ENCODE measurements at places on chromosomes 3 and 15. TPM values are rescaled to one million over a fixed set of nuclear protein-coding genes. Genes with fewer than 3 reads are reported as not detected.

DNA sequence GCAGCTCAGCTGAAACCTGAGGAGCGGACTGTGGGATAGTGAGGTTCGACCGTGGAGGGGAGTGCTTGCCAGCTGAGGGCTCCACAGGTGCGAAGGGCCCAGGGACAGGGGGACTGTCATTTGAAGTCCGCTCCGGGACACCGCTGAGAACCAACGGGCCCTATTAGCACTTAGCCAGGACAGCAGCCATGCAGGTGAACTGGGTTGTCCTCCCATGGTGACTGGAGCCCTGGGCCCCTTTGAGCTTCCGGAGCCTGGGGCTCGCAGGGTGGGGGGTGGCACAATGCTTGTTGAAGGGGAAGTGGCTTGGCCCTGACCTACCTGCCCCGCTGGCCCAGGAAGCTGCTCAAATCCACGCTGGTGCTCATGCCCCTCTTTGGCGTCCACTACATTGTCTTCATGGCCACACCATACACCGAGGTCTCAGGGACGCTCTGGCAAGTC is 24.7 kb downstream of the PTH1R start:
- no peak for DNase-seq

CFAP92 gene
- total RNA-seq = 0.52 TPM

CACNA2D3 gene
- 10.2 TPM for total RNA-seq

GRCh38 chr3:27544372-27544865 is 60.2 kb upstream of the SLC4A7 start:
- no peak for DNase-seq

ZIC4 gene
- total RNA-seq = not detected

CASR gene
- not detected for total RNA-seq

GRCh38 chr3:134319931-134320330 is 54.3 kb downstream of the AMOTL2 start:
- DNase-seq = no peak

- DNase-seq = no peak
Observed at GRCh38 chr3:24748520-24748919, 253.9 kb upstream of the THRB start.

GRCh38 chr3:98504539-98504938 is 7.1 kb downstream of the OR5K2 start:
- no peak for DNase-seq

DNA sequence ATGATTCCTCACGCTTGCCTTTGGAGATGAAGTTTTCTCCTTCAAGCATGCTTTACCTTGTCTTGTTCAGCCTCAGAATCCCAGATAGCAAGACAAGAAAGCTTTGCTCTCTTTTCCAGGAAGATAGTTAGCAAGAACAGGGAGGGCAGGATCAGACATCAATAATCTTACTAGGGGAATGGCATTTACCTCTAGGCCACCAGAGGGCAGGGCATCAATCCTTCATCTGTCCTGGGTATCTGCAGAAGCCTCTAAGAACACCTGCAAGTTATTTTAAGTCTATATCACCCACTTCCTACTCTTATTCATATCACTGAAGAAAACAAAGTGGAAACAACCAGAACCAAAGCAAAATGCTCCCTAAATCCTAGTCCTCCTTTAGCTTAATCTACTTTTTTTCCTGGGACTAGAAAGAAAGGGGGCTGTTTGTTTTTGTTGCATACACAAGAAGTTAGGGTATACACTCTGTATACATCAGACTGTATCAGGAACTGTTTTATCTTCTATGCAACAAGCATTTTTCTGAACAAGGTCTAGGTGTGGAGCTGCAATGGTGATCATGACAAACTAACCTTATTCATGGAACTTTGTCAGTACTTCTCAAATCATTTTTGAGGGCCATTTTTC is 862.5 kb downstream of the CADM2 start:
- no peak for DNase-seq

GRCh38 chr3:3800080-3800455 is 837 bp downstream of the LRRN1 start:
- peak; percentile 10 for DNase-seq

RLBP1 gene
- total RNA-seq = not detected
